Activated B cell treated with CpG ODN at 0.5 μM for 24 hours (primary cell): ENCODE measurements at places on chromosomes 2 and 18.

DNA sequence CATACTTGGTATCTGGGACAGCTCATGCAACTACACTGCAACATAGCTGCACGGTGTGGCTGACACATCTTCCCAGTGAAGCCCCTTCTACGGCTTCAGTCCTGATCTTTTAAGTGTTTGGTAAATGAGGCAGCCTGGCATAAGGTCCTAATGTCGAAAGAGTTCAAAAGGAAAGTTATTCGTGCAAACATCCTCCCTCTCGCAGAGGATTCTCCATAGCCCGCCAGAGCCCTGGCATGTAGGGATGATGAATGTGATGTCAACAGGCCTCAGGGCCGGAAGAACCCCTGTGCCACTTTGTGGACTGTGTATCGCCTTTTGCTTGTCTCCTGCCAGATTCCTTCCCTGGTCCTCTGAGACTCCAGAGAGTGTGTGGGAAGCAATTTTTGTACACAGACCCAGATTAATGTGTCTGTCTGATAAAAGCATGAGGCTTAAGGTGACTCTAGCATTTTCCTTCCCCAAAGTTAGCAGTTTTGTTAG lies 88.5 kb downstream of the SOCS6 start:
- DNase-seq: no peak

DNA sequence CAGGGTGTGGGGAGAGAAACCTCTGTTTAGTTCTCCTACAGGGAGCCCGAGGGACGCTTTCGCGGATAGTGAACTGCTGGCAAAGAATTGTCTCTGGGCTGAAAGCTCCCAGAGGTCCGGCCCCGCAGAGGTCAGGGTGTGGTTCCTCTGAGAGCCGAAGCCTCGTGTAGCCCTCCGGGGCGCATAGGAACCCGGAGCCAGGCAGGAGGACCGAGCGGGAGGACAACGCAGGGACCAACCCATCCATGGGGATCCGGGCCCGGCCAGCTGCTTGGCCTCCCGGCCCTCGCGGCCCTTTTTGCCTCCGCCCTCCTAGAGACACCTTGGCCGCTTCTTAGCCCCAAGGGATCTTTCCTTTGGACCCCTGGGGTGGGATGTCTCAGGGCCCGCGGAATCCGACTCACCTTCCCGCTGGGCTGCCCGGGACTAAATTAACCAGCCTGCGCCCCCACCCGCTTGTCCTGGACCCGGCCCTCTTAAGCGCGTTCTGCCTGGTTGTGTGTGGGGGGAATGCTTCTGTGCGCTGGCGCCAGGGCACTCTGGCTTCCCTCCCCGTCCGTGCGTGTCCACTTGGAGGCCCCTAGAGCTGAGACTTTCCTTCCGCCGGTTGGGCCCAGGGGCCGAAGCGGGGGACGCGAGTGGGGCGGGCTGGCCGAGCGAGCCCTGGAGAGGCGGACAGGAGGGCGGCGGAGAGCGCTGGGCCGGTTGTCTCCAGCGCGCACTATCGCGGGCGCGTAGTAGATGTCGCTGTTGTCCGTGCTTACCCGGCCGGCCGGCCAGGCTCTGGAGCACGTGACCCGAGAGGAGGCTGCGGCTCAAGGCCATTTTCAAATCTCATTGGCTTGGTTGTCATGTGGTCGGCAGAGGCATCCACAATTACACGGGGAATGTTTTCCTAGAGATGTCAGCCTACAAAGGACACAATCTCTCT lies at the start of gene HOXD10:
Gene HOXD10, plus strand, starts transcription at position 896 of the 931 bp plus-strand sequence. CDS start 56 bp downstream, outside the sequence.
- no peak for DNase-seq

DNA sequence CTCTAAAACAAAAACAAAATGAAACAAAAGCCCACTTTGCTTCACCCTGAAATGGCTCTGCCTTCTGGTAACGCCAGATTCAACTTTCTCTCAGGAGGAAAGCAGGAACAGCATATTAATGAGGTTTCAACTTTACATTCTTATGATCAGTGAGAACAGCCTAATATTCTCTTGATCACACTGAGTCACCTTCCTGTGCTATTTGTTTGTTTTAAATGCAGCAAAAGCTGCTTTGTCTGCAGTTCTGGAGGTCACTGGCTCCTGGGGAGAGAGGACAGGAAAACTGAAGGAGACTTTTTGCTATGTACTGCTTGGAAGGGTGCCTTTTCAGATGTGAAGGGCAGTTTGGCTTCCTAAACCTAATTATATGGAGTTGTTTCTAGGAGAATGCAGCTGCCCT lies 48.1 kb downstream of the MAIP1 start:
- DNase-seq: no peak

GRCh38 chr18:59352250-59352855 lies 6.7 kb downstream of the LMAN1 start:
- no peak for DNase-seq

GRCh38 chr2:185284696-185285095 lies 453.9 kb upstream of the FSIP2 start:
- DNase-seq: no peak

GRCh38 chr2:5781679-5782078 lies 89.5 kb downstream of the SOX11 start:
- no peak for DNase-seq

GRCh38 chr2:179050755-179051154 lies 818 bp upstream of the CCDC141 start:
- no peak for DNase-seq

DNA sequence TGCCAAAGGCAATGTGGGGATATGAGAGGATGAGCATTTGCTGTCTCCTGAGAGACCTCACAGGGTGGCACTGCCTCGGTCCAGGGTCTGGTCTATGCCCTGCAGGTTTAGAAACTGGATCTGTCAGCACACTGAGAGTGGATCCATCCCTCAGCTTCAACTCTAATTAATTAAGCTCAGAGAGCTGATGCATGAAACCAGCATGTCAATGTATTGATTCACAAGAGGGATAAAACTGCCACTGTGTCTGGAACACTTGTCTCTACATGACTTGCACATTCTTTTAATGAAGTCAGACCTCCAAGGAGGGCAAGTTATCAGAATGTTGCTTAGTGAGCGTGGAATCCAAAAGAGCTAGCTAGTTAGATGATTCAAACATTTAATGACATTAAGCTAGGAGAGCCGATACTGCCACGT lies 22.5 kb upstream of the POLE4 start:
- no peak for DNase-seq

- no peak for DNase-seq
These were observed 380.4 kb downstream of the CLIP4 start for GRCh38 chr2:29495536-29496060.

GRCh38 chr18:62510789-62511188 lies 12.0 kb upstream of the ZCCHC2 start:
- no peak for DNase-seq

DNA sequence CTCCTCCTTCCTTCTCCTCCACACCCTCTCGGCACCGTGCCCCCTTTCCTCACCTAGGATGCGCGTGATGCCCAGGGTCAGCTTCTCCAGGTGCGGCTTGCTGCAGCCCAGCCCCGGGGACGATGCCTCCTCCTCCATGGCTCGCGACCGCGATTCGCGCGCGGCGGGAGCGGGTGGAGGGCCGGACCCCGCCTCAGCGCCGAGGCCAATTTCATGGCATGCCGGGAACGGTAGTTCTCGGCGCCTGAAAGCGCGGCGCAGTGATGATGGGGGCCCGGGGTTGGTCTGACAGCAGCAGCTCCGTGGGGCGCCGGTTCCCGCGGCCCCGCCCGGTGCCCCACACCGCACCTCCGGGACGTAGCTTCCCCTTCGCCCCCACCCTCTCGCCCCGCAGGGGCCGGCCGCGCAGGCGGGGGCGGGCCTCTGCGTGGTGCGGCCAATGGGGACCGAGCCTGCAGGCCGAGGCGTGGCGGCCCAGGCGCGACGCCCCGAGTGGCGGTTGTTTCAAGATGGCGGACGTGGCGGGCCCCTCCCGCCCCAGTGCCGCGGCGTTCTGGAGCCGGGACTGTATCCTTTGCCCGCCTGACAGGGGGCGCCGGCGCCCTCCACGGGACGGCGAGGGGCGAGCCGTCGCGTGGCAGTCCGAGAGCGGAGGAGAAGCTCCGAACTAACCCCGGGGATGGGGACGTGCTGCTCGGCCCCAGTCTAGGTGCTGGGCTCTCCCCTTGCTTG lies at the start of the genes KIAA1328 and TPGS2:
Gene KIAA1328, plus strand, starts transcription at position 498 of the 732 bp plus-strand sequence. Its CDS starts 12 bp downstream, at position 510.
Gene TPGS2, minus strand, starts transcription at position 373 of the 732 bp plus-strand sequence. Its CDS starts 235 bp downstream, at position 138.
- DNase-seq: peak; percentile 88

GRCh38 chr2:210224591-210224940 lies 681 bp downstream of the ACADL start:
- no peak for DNase-seq

DNA sequence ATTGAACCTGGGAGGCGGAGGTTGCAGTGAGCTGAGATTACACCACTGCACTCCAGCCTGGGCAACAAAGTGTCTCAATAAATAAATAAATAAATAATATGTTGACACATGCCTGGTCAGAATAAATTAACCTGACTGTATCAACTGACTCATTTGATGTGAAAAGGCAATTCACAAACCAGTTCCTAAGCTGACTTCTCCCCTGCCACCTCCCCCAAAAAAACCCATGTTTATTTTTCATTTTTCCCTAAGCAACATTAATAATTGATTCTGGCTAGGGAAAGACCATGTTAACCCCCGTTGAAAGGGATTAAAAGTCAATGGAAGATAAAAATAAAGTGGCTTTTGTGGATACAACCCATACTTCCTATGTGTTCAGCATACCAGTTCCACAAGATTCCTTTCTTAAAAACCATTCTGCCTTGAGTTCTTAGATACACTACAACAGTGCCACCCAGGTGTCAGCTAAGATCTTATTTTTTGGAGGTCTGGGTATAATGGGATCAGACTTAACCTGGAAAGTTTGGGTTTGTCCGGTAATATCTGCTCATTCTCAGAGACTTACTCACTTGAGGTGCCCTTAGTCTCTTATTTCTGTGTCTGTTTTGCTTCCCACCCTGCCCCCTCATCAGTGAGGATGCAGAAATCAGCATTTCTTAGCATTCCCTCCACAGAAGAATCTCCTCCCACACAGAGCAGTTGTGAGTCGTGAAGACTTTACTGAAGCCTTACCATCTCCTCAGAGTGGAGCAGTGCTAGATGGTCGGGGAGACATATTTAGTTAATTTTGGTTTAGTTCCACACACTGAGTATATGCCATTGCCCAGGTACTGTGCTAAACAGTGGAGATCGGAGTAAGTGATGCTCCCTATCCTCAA lies 10.1 kb upstream of the MCFD2 start:
- no peak for DNase-seq

GRCh38 chr2:227783404-227784138 lies 30.1 kb upstream of the CCL20 start:
- DNase-seq: no peak

DNA sequence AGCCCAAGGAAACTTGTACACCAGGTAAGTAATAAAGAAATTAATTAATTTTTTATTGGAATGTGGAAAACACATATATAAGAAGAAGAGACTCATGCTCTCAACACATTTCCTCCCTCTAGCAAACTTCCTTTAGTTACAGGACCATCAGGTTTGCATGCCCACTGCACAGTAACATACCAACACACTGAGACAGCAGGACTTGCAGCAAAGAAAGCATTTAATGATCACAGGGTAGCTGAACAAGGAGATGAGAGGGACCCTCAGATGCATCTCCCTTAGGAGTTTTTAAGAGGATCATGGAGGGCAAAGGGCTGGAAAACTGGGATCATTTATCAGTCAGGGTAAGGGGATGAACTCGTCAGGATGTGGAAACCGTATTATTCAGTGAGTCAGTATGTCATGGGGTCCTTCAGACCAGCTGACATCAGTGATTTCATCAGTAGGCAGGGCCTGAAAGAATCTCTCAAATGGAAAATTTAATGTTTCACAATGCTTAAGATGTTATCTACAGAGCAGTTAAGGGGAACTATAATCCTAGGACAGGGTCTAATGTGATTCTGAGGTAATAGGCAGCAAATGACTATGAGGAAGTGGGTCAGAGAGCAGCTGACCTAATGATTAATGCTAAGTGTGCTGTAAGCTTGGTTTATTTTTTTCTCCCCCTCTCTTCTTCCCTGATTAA lies 193.8 kb upstream of the RND3 start:
- DNase-seq: no peak

DNA sequence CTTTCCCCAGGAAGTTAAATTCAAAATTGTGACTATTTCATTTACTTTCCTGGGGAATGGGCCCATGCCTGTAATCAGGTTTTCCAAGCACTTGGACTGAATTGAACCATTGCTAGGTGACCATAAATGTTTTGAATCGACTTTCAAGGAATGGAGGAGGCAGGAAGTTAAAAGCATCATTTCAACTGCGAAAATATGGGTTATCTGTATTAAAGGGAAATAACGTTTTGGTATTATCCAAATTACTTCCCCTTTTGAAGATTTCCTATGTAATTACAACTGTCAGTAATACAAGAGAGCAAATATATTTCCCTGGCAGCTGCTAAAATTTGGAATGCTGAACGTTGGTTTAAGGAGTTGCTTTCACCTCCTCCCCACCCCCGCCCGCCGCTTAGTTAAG lies 19.0 kb downstream of the PNO1 start:
- DNase-seq: no peak

- DNase-seq: no peak
These were observed 138.6 kb upstream of the ZC3H15 start for GRCh38 chr2:186347472-186347871.

- peak; percentile 19 for DNase-seq
These were observed 201.7 kb downstream of the MREG start for GRCh38 chr2:215811409-215812345.

- DNase-seq: no peak
These were observed 3.7 kb downstream of the FAM98A start for GRCh38 chr2:33595385-33595784.

DNA sequence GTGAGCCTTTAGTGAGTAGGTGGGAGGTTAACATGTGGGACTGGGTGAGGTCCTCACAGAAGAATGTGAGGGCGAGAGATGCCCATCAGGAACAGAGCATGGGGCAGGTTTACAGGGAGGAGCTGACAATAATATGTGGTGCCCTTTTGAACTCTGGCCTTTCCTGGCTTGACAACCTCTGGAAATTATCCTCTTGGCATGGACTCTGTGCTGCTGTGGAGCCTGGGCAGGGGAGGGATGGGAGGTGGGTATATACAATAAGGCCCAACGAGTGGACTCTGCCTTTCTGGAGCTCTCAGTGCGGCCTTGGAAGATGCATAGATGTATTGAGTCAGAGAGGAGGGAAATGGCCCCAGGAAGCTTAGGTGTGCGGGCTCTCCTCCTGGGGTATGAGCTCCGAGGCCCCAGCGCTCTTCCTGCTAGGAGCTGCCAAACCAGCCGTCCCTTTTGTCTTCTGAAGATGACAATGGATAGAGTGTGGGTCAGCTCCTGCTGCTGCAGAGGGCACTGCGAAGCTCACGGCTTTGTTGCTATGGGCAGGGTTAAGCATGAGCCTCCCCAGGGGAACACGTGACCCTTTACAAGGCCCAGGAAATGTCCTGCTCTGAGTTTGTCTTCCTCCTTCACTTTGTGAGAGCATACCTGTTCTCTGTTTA lies 8.7 kb upstream of the PSD4 start:
- DNase-seq: no peak

DNA sequence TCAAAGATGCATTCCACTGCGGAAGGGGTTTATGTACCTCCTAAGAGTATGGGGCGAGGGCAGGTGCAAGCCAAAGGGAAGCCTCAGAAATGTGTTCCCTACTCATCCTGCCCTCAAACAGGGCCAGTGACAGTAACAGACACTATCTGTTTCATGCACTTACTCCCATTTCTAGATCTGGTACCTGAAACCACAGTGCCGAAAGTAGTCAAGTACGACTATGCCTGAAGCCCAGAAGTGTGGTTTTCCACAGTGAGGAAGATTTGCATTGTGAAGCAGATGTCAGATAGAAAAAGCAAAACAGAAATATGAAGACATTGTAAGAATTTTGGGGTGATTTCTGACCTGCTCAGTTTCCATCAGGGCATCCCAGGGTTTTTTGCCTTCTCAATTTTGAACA lies 748.7 kb downstream of the RNF144A start:
- DNase-seq: no peak

GRCh38 chr2:55587-56448 lies 9.5 kb upstream of the FAM110C start:
- no peak for DNase-seq

GRCh38 chr2:11482473-11483035 lies 16.6 kb upstream of the E2F6 start:
- no peak for DNase-seq

- DNase-seq: no peak
These were observed 206.9 kb downstream of the ARL4C start for GRCh38 chr2:234289834-234290590.
